ENCODE measurements at places on chromosomes 1 and 21.

DNA sequence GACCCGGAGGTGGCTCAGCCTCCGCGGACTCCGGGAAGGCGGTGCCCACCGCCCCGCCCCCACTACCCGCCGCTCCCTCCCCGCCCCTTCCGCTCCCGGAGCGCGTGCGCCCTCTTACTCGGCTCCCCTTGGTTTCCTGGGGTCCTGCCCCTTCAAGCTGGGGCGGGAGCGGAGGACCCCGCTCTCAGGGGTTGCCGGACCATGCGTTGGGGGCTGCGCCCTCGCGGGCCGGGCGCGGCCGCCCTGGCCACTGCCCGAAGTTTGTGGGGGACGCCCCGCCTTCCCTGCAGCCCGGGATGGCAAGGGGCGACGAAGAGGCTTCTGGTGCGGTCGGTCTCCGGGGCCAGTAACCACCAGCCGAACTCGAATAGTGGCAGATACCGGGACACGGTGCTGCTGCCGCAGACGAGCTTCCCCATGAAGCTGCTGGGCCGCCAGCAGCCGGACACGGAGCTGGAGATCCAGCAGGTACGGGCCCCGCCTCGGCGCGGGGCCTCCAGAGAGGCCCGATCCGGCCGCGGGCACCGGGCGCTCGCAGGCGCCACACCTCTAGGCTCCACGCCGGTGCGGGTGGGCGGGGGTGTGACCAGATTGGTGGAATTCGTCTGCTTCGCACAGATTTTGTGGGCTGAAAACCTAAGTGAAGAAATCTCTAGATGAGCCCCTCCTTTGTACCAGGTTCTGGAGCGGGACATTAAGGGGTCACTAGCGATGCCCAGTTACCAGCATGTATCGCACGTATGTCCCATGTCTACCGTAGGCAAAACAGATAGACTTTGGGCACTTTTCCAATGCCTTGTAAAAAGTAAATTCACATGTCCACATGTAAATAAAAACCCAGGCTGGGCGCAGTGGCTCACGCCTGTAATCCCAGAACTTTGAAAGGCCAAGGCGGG, at the start of gene IARS2:
TSS of gene IARS2 (plus strand) at position 117 of the 896 bp plus-strand sequence. CDS start at position 202, 85 bp downstream.
- DNase-seq: peak; percentile 89

- DNase-seq: no peak
These were observed 249.9 kb downstream of the NFIA start for GRCh38 chr1:61332196-61332753.

- no peak for DNase-seq
These were observed 3.2 kb upstream of the ATP1A2 start for GRCh38 chr1:160112357-160112756.

DNA sequence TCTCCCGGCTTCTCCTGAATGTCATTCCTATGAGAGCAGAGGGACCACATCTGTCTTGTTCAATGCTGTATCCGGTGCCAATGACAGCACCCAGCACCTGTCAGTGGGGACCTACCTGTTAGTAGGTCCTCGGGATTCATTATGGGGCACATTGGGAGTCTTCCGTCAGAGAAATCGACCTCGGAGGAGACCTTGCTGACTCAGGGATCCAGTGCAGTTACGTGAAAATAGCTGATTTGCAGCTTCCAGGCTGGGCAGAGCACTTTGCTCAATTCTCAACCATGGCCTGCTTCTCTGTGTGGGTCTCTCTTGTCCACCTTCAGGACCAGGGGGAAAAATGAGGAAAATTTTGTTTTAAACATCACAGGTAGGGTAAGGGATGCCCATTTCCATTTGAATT, 130.2 kb downstream of the PRDM2 start:
- no peak for DNase-seq

- DNase-seq: peak; percentile 78
These were observed 32.3 kb downstream of the KIAA2013 start for GRCh38 chr1:11893907-11894251.

DNA sequence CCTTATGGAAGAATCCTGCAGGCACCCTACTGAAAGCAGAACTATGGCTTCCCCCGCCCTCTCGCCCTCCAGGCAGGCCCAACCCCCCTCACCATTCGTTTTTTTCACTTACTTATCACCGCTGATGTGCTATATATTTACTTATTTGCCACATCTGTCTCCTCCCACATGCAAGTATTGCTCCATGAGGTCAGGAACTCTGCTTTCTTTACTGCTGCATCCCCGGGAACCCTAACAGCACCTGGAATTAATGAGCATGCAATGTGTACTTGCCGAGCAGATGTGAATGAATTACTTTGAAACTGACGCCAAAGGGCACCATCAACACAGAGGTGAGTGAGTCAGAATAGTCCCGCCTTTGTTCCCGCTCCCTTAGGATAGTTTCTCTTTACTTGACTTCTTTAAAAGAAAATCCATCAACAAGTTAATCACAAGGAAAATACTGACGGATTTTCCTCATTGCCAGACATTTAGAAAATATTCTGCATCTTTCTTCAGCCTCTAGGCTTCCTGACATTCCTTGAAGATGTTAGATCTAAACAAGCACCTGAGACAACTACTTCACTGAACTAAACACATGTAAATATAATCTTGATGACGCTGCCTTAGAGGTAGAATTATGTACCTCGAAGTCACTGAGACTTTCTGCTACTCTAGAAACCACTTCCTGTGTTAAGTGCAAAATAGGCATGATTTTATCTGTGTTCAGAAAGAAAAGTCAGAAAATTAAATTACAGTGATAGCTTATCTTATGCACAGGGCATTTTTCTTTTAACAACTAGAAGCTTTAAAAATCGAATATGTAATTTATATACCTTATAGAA, 17.5 kb upstream of the RAB4A start:
- peak; percentile 62 for DNase-seq

DNA sequence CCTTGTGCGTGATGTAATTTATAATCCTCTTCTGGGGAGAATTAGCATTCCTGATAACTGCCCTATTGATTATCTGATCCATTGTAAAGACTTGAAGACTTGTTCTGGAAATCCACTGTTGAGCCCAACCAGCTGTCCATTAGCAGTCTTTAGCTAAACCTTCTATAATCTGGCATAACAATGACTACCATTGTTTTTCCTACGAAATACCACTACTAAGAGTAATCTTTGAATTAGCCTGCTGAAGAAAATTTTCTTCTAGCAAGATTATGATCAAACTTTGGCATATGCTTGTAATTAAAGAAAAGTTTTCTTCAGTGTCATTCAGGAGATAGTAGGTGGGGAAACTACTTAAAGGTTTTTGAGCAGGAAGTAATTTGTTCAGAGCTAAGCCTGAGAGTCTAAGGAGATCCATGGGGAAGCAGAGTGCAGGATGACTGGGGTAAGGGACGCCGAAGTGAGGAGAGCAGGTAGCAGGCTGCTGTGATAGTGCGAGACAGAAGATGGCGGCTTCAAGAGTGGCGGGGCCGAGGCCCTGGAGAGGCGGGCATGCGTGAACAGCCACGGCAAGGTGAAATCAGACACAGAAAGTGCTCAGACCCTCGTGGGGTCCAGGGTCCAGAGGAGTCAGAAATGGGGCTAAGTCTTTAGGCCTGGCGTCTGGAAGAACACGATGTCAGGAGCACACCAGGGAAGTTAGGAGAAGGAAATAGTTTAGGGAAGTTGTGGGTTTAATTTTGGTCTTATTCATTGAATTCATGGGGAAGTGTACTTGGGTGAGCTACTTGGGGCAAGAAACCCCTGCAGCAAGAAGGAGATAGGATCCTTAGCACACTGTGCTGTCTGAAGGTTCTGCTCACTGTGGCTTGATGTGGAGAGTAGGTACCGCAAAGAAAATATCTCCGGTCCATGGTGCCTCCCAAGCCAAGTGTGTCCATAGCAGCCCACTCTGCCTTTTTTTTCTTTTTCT, 112.6 kb upstream of the ADAR start:
- no peak for DNase-seq

DNA sequence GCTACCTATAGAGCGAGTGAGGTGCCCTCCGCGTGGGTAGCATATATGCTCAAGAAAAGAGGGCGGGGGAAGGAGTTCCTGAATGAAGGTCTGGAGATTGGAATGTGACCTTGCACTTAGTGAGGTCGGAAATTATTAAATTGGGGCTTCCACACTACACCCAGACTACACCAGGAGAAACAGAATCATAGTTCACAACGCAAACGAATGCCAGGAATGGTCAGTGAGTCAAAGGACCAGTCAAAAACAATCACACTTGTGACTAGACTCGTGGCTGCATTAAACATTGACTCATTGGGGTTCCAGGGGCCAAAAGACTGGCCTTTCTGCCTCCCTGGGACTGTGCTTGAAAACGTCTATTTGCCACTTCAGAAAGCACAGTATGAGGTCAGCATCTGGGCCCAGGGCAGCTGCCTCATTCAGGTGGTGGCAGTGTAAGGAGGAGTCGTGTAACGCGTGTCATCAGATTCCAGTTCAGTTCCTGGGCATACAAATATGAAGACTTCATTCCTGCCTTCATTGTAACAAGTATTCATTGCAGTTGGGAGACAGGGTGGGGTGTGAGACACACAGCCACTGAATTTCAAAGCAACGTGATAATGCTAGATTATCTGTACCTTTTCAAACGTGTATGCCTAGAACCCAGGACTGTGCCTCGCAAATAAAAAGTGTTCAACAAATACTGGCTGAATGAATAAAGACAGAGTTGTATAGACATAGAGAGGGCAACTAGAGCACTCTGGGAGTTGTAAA, at the start of gene YOD1:
TSS of gene YOD1 (minus strand) at position 18 of the 753 bp plus-strand sequence. CDS start 178 bp downstream, outside the sequence.
- DNase-seq: no peak

DNA sequence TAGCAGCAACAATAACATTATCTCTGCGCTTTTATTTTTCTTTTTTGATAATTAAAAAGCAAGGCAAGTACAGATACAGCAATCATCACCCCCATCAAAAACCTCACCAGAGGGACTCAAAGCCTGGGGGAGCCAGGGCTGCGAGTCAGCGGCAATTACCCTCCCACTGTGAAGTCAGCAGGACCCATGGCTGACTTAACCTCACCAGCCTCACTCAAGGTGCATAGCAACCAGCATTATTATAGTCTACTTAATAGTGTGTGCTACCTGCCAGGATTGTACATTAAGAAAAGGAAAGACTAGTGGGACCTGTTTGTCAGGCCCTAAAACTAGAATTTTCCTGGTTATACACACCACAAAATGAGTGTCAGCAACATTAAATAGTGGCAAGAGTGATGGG, 28.9 kb upstream of the SERBP1 start:
- no peak for DNase-seq

- DNase-seq: no peak
These were observed 77.5 kb downstream of the FMN2 start for GRCh38 chr1:240169188-240169587.

DNA sequence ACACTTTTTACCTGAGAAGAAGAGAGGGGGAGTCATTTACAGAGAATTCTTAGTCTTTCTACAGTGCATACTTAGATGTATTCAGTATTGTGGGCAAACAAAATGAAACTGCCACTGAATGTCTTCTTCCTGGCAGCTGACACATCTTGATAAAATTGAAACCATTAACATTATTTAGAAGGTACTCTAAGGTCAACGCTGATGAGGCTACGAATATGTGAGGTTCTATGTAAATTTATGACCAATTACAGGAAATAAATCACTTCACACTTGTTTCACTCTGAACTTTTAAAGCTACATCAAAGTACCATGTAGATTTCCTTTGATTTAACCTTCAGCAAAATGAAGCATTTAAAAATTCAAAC, 51.3 kb upstream of the GFI1 start:
- DNase-seq: peak; percentile 44

DNA sequence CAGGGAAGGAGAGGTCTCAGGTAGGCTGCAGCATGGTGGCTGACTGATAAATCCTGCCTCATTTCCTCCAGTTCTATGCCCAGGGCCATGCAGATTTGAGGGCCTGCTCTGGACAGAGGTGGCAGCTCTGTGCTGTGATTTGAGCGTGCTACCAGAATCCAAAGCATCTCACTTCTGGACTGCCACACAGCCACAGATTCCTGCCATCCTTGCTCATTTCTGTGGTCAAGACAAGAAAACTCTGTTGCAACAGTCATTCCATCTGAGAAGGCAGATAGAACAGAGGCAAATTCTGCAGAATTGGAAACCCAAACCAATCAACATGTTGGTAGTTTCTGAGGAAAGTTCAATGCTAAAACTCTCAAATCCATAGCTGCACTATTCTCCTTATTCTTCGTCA, 102.8 kb upstream of the GALNT2 start:
- DNase-seq: no peak

- no peak for DNase-seq
These were observed 382.7 kb upstream of the DUSP10 start for GRCh38 chr1:222124602-222125001.

DNA sequence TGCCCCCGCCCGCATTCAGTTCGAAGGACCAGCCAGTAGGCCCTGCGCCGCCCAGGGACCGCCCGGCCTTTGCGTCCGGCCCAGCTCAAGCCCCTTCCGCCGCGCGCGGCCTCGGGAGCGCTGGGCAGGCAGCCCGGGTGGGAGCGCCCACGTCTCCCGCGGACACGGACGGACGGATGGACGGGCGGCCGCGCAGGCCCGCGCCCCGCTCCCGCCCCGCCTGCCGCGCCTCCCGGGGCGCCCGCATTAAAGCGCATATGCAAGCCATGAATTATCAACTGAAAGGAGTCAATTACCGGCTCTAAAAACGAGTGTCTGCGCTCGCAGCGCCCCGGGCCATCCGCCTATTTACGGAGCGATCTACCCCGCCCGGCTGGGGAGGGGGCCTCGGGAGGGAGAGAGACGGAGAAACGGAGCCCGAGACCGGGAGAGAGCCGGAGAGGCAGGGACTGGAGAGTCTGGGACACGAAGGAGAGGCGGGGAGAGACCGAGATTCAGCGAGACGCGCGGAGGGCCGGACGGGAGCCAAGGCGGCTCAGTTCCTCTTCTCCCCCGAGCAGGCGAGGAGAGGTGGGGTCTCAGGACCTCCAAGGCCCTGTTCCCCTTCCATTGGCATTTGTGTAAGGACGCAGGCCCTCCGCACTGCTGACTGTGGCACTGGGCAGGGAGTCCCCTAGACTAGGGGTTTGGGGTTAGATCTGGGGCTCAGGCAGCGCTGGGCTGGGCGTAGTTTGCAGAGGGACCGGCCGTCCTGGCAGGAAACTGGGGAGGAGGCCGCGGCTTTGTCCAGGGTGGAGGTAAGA, 41.3 kb upstream of the DMBX1 start:
- no peak for DNase-seq

DNA sequence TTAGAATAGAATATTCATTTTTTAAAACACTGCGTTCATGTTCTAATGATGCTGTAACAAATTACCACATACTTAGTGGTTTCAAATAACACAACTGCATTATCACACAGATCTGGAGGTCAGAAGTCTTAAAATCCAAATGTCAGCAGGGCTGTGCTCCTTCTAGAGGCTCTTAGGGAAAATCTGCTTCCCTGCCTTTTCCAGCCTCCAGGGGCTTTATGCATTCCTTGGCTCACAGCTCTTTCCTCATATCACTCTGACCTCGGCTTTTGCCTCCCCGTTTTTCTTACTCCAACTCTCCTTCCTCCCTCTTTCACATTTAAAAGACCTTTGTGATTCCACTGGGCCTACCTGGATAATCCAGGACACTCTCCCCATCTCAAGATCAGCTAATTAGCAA, 18.6 kb upstream of the FMN2 start:
- DNase-seq: no peak

GRCh38 chr1:183859831-183860230, 54.9 kb downstream of the RGL1 start:
- no peak for DNase-seq

GRCh38 chr1:107262467-107263286, 121.8 kb downstream of the NTNG1 start:
- DNase-seq: no peak

GRCh38 chr1:70033266-70033873, 172.0 kb downstream of the LRRC40 start:
- no peak for DNase-seq

GRCh38 chr1:197083474-197083873, 16.4 kb upstream of the F13B start:
- no peak for DNase-seq

GRCh38 chr1:55584526-55585401, 369.6 kb upstream of the USP24 start:
- no peak for DNase-seq
